ENCODE measurements at places on chromosomes 3 and 15.

DNA sequence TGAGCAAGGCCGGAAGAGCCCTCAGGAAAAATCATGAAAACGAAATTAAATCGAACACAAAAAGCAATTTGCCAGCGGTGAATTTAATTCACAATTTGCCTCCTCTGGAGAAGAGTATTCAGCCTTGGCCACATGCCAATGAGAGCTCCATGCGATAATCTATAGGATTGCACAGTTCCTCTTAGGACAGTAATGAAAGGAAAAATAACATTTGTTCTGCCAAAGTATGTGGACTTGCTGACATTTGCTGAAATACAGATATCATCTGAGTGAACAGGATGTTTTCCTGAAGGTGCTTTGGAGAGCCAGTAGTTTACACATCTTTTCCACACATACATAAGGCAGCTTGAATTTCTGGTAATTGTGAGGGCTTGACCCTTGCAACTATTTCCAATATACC lies 188.6 kb upstream of the PDZRN3 start:
- DNase-seq, result no peak

- no peak for DNase-seq
Measured at GRCh38 chr3:53936347-53936746, 44.7 kb upstream of the SELENOK start.

GRCh38 chr3:147301781-147302180 lies 104.6 kb downstream of the ZIC4 start:
- DNase-seq, result no peak

GRCh38 chr15:51982013-51982769 lies 10.6 kb upstream of the LEO1 start:
- peak; percentile 40 for DNase-seq

GRCh38 chr3:133259767-133260166 lies 140.1 kb upstream of the BFSP2 start:
- no peak for DNase-seq

DNA sequence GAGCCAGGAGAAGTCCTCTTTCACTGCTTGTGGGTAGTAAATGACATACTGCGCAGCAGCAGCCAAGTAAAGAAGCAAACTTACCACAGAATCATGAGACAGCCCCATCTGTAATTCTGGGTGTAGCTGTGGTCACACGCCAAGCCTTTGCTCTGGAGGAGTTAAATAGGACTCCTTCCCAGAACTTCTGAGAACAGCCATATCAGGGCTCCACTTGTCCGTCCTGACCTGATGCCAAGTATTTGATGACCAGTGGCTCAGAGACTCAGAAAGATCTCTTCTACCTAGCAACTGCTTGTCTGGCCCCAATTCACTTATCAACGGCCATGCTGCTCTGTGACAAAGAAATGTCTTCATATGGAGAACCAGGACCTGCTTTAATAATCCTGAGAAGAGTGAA lies 20.6 kb upstream of the GOLIM4 start:
- no peak for DNase-seq

- no peak for DNase-seq
Measured at GRCh38 chr3:52554026-52554755, 17.8 kb downstream of the UQCC5 start.

DNA sequence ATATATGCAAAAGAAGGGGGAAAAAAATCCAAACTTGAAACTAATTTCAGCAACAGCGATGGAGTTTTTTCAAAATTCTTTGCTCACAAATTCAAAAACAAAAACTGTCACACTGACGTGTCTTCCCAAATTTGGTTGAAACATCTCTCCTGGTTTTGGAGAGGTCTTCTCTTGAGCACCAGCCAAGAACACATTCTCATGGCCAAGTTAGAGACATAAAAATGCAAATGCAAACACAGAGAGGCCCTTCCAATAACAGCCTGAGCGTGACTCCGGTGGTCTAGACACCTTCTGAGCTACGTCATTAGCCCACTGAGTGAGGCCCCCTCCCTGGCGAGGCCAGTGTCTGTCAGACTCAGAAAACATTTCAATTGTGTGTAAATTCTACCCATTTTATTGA lies 436.0 kb upstream of the PROK2 start:
- no peak for DNase-seq

- DNase-seq, result no peak
Measured at GRCh38 chr3:13853978-13854296, 25.9 kb downstream of the WNT7A start.

DNA sequence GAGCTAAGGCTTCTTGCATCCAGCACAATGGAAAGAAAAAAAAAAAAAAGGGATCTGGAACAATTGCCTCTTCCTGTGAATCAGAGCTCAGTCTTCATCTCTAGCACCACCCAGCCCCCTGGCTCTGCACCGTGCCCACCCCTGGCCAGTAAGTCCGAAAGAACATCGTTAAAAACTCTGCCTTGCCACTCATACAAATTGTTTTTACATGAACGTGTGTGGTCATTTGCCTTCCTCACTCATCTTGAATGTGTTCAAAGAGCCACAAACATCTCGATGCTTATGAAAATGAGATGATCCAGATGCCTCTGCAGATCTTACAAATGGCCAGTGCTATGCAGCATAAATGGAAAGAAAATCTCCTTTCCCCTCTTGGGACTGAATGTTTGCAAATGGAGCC lies 400.0 kb upstream of the PPP2R3A start:
- no peak for DNase-seq

GRCh38 chr3:157166115-157166514 lies 6.2 kb upstream of the CCNL1 start:
- DNase-seq, result no peak

GRCh38 chr15:42093966-42094365 lies 396 bp downstream of the PLA2G4D start:
- no peak for DNase-seq

- no peak for DNase-seq
Measured at GRCh38 chr15:67469680-67470079, 51.3 kb upstream of the C15orf61 start.

DNA sequence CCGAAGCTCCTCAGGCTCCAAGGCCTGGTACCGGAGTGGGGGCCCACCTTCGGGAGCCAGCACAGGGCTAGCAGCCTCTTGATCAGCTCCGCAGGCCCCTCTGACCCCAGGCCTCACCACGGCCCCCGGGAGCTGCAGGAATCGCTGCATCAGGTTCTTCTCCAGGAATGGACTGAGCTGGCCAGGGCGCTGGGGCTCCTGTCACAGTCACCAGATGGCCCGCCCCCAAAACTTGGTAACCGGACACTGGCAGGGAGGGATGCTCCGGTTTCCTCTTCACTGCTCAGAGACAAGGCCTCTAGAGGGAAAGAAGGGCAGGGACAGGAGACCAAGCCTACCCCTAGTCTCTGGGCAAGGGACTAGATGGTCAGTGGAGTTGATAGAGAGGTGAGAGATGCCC lies 9.9 kb downstream of the AP3B2 start:
- no peak for DNase-seq

DNA sequence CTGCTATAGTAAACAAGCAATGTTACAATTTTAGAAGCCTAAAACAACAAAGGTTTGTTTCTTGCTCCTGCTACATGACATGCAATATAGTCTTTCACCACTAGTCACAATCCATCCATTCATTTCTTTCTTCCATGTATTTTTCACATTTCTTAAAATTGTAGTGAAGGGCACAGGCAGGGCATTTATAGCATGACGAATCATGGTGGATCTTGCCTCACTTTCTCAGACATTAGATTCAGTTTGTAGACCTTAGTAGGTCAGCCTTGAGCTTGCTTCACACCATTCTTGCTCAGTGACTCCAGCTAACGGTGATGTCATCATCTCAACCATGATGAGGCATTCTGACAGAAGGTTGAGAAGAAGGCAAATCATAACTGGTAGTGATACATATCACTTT lies 546.8 kb downstream of the TBL1XR1 start:
- no peak for DNase-seq

GRCh38 chr15:96066126-96066525 lies 264.4 kb upstream of the NR2F2 start:
- no peak for DNase-seq

DNA sequence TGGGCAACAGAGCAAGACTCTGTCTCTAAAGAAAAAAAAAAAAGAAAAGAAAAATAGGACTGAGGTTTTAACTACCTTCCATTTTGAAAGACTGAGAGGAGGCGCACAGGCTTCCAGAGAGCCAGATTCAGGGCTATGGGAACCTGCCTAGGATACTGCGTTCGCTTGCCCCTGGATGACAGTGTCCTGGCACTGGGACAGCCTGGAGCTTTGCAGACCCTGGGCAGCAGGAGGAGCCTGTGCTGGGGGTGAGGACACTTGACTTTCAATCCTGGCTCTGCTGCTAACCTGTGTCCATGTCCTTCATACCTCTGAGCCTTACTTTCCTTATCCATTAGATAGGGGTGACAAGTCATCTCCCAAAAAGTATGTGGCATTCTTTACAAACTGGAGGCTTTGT lies 31.2 kb downstream of the CD276 start:
- DNase-seq, result no peak

GRCh38 chr15:66941791-66942190 lies 123.6 kb upstream of the SMAD3 start:
- no peak for DNase-seq

DNA sequence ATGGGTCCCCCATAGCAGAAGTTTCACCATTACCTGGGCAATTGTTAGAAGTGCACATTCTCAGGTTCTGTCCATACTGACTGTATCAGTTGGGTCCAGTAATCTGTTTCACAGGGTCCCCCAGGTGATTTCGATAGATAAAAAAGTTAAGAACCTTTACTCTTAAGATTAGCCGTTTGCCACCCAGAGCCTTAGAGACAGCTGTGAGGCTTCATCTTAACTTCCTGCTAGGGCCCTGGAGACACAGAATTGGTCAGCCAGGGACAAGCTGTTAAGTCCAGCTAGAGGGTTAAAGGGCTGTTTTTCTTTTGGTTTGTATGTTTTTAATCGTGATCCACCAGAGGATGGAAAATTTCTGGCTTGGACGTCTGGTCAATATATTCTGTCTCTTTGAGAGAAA lies 6.7 kb downstream of the FAM162A start:
- DNase-seq, result no peak

GRCh38 chr15:48578965-48579364 lies 66.5 kb downstream of the FBN1 start:
- DNase-seq, result no peak

GRCh38 chr3:195823280-195823679 lies 11.6 kb upstream of the MUC4 start:
- no peak for DNase-seq

DNA sequence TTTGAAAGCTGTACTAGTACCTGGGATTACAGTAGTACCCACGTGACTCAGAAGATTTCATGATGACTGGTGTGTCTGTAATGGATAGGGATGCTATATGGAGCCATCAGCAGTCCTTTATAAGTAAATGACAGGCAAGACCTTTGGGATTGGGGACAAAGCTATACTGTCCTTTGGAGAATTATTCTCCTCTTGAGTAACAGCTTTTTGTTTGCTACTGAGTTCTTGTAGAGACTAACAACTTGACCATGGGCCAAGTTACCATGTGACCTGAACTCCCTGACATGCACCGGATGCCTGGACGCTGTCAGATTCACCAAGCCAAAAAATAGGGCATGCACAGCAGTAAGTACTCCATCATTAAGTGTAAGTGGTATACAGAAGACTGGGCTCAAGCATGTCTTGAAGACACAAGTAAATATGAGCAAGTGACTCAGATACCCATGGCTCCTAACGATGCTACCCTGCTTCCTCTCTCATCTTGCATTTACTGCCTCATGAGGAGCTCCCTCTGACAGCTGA lies 12.9 kb downstream of the SEC11A start:
- DNase-seq, result no peak

- no peak for DNase-seq
Measured at GRCh38 chr3:171824116-171824515, 13.8 kb upstream of the PLD1 start.

DNA sequence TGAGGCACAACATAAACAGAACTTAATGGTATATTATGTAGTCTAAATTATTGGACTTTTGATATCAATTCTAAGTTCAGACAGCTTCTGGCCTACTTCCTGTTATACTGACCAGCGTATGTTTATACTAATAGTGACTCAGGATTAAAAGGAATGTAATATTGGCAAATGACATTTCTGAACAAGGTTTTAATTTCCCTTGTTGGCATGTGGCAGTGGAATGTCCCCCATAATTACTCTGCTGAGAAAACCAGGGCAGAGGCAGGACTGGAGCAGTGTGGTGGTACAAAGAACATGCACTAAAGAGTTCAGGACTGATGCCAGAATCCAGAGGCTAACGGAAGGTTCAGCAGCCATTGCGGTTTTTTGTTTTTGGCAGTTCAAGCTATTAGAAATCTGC lies 184.0 kb downstream of the KCNAB1 start:
- DNase-seq, result no peak

- no peak for DNase-seq
Measured at GRCh38 chr15:67838789-67839332, 984 bp downstream of the RNU6-1 start.

DNA sequence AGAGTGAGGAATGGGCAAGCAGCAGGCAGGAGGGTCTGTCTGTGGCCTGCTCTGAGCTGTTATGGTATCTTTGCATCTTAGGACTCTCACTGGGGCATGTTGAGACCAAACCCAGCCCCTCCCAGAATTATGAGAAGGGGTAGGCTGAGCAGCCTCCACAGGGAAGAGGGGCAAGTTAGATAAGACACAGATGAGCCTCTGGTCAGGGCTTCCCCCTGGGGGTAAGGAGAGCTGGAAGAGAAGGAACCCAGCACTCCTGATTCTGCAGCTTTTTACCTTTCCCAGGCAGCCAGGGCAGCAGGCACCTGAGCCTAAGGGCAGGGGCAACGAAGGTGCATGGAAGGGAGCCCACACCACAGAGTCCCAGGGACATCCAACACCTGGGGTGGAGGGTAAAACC lies 19.3 kb downstream of the DUOX1 start:
- no peak for DNase-seq

DNA sequence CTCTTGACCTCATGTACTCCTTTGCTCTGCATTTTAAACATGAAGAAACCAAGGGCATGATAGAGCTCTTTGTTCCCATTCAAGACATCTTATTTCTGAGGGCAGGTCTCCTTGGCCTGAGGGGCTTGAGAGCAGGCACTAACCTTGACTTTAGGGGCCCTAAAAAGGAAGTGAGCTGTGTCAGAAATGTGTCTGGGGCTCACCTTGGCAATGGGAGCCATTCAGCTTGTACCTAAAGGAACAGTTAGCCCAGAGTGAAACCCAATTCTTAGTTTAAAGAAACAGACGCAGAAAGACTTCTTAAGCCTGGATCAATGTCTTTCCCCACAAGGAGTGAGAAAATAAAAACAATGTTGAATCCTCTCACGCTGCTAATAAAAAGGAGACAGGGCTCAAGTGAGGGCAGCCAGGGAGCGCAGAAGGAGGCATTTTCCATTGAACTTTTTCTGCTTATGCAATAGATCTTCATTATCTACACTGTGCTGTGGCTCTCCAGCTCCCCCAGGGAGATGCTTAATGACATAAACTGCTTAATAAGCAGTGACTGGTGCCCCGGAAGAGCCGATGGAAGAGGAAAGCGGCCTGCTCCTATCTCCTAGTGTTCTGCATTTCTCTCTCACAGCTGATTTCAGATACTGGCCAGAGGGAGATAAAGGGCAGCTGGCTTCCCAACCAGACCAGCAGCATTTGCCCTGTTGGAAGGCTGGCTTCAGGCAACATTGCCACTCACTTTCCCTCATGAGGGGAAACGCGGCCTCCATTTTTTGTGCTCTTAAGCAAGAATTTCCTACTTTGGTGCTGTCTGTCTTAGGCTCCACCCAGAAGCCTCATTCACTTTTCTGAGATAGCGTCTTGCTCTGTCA lies 152.0 kb downstream of the OPA1 start:
- no peak for DNase-seq

Data from stimulated activated CD8-positive, alpha-beta memory T cell treated with anti-CD3 and anti-CD28 coated beads, Interleukin-15, amount 100 ng/mL, for 48 hours (primary cell).